ENCODE measurements at places on chromosomes 11 and 22. TPM values are rescaled to one million over a fixed set of nuclear protein-coding genes. Genes with fewer than 3 reads are reported as not detected.

DNA sequence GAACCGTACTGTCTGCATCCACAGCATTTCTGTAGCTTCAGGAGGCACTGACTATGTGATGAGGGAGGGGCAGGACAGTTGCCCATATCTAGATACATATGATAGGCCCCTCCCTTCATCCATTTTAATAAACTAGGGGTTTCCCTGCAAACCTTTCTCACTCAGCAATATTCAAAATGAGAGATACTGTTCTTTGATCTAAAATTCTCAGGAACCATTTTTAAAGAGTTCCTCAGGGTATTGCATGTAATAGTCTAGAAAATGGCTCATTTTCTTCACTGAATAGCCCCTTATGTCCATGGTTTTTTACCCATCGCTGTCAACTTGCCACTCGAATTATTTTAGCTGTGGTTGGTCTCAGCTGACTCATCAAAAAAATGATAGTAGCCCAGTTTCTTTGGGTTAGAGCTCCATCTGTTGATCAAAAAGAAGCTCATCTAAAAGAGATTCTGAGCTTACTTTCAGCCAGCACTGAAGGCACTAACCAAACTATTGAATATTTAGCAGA lies 37.0 kb upstream of the DNAJB7 start:
- no peak for DNase-seq
- no peaks in the 10 kb centered on the region for H3K27me3 ChIP-seq
- H3K27ac ChIP-seq = no peak overlapping the region
- H3K4me1 ChIP-seq = no peaks in the 10 kb centered on the region
- no peak overlapping the region for H3K4me3 ChIP-seq

GRCh38 chr11:8049084-8049483 lies 31.9 kb upstream of the TUB start:
- H3K27me3 ChIP-seq = no peaks in the 10 kb centered on the region
- no peak for DNase-seq
- H3K36me3 ChIP-seq = no peaks in the 10 kb centered on the region
- H3K4me3 ChIP-seq = no peak overlapping the region
- no peaks in the 10 kb centered on the region for H3K4me1 ChIP-seq
- H3K27ac ChIP-seq = no peak overlapping the region

DNA sequence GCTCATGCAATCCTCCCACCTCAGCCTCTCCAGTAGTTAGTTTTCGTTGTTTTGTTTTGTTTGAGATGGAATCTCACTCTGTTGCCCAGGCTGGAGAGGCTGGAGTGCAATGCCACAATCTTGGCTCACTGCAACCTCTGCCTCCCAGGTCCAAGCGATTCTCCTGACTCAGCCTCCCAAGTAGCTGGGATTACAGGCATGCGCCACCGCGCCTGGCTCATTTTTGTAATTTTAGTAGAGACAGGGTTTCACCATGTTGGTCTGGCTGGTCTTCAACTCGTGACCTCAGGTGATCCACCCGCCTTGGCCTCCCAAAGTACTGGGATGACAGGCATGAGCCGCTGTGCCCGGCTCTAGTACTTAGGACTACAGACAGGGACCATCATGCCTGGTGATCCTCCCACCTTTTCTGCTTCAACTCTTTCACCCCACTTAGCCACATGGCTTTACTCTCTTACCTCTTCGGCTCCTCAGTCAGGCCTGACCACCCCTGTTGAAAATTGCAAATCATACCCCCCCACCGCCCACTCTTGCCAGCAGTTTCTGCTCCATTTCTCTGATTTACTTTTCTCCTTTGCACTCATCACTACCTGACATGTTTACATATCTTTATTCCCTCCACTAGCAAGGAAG lies 157.1 kb upstream of the GRK3 start:
- no peak overlapping the region for H3K4me3 ChIP-seq
- no peak for DNase-seq
- no peaks in the 10 kb centered on the region for H3K27me3 ChIP-seq

Gene PRG3
- total RNA-seq = not detected

Gene NEAT1
- total RNA-seq = 1,566 TPM

Measured in aorta (tissue), 5 donors.